ENCODE measurements at places on chromosomes 7 and 10.
A peak's percentile ranks its signal among the peaks of the same experiment; 100 is the strongest.

GRCh38 chr7:94253686-94254085 lies 141.0 kb upstream of the COL1A2 start:
- no peak for DNase-seq

- no peak for DNase-seq
Measured at GRCh38 chr7:48741545-48741944, 182.8 kb upstream of the CDC14C start.

DNA sequence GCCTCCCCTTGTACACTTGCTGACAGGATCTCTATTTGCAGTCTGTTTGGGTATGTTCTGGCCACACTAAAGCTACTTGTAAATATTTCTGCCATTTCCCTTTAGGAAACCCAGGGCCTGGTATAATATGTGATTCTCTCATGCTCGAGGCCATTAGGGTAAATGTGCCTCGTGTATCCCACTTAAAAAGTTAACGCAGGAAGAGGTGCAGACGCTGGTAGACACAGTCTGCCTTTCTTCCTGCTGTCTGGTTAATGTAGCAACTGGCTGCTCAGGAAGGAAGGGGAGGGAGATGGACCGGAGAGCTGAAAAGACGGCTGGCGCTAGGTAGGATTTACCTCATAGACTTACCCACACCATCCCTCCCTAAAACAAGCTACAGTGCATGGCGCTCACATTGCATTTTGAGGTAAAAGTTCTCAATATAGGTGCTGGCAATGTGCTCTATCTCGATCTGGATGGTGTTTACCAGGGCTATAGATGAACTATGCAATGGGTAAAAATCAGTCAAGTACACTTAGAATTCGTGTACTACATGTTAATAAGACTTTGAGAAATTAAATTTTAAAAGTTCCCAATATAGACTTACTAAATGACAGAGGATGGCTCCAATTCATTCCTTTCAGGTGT lies 125.9 kb downstream of the JAZF1 start:
- no peak for DNase-seq

GRCh38 chr10:2401459-2401858 lies 664.1 kb upstream of the ADARB2 start:
- DNase-seq, result no peak

DNA sequence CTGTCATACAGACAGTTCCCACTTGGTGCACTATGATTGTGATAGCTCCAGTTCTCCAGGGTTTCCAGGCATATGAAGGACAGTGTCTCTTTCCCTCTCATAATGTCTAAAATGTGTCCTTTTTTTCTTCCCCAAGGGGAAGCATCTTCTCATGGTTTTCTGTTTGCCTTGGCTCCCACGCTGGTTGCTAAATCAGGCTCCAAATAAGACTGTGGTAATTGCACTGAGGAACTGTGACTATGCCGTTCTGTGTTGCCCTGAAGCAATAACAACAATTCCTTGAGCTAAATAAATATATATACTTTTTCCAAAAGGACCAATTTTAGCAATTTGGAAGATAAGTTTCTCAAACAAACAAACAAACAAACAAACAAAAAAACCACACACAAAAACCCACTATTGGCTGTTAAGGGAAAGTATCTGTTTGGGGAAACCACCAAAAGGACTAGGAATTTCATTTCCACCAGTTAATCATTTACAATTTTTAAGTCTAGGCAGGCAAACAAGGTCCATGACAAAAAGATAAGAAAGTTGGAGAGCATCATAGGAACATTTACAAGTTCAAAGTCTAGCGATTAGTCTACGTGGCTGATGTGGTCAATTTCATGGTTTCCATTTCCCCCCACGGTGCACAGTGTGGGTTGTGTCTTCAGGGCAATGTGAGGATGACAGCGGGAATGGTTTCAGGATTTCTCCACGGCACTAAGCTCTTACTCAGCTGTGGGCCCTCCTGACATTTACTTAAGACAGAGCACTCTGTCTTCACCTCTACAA lies 62.4 kb downstream of the THNSL1 start:
- DNase-seq, result no peak

DNA sequence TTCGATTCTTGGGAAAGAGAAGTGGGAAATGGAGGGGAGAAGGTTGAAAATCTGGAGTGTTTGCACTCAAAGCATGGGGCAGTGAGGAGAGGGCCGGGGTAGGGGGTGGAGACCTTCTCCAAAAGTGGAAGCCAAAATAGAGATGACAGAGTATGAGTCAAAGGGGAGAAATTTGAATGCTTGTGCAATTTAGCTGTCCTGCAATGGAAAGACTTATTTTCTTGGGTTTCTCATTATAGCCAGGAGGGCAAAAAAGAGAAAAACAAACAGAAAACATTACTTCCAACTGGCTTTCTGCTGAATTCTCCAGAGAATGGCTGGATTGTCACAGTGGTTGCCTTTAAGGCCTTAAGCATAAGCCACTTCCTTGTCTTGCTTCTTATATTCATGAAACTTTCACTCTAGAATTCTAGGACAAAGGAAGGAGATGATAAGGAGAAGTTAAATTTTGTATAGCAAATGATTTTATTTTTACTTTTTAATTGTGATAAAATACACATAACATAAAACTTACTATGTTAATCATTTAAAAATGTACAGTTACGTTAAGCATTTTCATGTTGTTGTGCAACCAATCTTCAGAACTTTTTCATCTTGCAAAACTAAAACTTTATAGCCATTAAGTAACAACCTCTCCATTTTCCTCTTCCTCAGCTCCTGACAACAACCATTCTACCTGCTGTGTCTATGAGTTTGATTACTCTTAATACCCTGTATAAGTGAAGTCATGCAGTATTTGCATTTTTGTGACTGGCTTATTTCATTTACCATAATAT lies 100.2 kb downstream of the GPR85 start:
- DNase-seq, result no peak

DNA sequence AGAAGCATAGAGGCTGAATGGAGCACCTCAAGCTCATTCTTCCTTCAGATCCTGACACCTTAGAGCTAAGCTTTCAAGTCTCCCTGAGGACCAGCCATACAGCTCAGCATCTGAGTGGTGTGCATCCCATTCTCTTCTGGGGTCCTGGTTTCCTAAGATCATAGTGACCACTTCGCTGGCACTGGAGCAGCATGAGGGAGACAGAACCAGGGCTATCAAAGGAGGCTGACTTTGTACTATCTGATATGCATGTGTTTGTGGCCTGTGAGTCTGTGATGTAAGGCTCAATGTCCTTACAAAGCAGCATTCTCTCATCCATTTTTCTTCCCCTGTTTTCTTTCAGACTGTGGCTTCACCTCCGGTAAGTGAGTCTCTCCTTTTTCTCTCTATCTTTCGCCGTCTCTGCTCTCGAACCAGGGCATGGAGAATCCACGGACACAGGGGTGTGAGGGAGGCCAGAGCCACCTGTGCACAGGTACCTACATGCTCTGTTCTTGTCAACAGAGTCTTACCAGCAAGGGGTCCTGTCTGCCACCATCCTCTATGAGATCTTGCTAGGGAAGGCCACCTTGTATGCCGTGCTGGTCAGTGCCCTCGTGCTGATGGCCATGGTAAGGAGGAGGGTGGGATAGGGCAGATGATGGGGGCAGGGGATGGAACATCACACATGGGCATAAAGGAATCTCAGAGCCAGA lies 31.0 kb downstream of the PRSS2 start:
- no peak for DNase-seq

DNA sequence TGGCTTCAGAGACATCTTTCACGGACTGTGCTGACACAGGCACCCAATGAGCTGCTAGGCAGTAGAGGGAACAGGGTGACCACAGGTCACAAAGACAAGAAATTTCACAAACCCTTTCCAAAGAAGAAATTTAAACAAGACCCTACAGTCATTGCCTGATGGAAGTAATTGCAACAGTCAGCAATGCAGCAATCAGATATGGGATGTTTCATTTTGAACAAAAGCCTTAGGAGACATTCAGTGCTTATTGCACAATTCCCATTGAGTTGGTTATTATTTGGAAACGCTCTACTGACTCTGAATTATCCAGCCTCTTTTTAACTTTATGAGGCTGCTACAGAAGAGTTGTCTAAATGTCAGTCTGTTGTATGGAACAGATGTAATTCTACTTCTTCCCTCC lies 85.5 kb downstream of the ETV1 start:
- DNase-seq, result peak; percentile 9

DNA sequence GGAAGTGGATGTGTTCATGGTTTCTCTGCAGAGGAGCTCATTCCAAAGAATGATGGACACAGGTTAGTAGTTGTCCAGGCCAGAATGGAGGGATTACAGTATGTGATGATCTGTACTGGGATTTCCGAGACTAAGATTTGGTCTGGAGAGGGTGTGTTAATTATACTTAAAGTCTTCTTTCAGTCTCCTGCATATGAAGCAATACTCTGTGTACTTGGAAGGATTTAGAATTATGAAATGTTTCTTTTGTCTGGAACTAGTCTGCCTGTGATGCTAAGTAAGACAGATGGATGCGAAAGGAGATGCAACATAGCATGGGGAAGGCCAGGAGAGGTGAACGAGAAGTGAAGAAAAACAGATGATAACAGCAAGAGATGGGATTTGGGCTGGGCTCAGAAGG lies 305.1 kb upstream of the LYZL1 start:
- DNase-seq, result no peak

DNA sequence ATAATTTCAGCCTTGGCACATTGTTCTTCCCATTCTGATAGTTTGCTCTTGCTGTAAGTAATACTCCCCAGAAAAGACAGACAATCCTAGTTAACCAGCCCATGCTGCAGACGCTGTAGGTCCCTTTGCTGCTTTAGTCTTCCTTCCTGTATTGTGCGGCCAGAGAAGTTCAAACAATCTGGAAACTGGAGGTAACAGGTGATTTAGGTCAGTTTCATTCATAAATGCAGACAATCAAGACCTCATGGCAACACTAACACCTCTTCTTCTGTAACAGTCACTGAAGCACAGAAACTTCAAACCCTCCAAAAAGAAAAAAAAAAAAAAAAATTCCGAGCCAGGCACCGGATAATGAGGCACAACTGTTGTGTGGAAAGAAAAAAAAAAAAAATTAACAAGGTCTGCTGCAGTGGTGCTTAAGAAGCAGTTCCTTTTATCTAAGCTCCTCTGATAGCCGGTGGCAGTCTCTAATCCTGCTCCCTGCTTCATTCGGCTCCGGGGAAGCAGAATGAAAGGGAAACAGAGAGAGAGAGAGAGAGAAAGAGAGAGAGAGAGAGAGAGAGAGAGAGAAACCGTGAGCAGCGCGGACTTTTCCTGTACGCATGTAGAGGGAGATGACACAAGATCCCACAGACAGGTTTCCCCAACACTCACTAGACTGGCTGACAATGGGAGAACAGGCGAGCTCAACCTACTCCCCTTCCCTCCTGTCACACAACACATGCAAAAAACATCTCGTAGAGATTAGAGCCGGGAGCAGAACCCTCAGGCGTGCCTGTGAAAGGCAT lies at the start of gene SEMA3A:
SEMA3A (minus strand) TSS at position 306 of the 788 bp plus-strand sequence; CDS start at position 103, 203 bp downstream.
- peak; percentile 8 for DNase-seq

- no peak for DNase-seq
Measured at GRCh38 chr7:126569402-126569801, 683.3 kb downstream of the GRM8 start.

GRCh38 chr7:151059367-151060112 lies at the start of gene SLC4A2:
Gene SLC4A2 (plus strand): TSS chr7:151059589. CDS start chr7:151061988, 2,399 bp downstream.
- DNase-seq, result peak; percentile 81

DNA sequence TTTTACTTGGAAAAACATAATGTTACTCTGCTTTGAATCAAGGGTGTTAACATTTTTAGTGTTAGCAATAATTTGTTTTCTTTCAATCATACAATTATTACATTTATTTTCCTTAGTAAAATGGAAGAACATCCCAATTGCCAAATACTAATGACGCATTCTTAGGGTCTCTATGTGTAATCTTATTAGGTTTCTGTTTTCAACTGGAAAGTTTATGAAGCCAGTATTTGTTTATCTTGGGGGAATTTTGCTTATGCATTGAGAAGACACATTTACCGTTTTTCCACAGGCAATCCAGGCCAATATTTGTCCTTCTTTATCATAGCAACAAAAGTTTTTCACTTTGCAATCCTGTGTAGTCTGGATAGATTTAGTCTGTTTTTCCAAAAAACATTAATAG lies 134.5 kb downstream of the CPED1 start:
- no peak for DNase-seq

GRCh38 chr10:89981891-89982290 lies 280.5 kb downstream of the KIF20B start:
- DNase-seq, result no peak

- DNase-seq, result no peak
Measured at GRCh38 chr7:135121868-135122267, 26.0 kb upstream of the TMEM140 start.

DNA sequence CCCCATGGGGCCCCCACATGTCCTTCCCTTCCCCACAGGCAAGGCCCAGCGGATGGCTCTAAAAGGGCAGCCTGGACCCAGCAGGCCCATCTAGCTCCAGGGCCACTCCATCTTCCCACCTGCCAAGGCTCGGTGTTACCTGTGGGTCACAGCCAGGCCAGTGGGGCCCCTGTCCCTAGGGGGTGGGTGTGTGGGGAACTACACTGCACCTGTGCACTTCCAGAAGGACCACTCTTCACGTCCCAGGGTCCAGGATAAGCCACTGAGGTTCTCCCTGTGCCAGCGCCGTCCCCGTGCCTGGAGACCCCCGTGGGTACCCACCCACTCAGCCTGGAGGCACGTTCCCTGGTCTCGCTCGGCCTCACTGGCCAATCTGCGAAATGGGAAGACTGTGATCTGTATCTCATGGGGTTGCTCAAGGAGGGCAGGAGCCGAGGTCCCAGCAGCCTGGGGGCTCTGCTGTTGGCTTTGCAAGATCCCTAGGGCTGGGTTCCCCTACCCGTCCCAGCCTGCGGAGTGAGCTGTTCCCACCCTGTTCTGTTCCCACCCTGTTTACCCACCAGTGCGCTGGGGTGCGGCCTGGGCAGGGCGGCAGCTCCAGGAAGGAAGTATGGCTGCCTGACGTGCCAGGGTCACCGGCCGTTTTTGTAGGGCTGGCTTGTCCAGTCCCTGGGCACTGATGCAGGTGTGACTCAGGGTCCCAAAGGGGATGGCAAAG lies 4.6 kb downstream of the PWWP2B start:
- DNase-seq, result no peak

DNA sequence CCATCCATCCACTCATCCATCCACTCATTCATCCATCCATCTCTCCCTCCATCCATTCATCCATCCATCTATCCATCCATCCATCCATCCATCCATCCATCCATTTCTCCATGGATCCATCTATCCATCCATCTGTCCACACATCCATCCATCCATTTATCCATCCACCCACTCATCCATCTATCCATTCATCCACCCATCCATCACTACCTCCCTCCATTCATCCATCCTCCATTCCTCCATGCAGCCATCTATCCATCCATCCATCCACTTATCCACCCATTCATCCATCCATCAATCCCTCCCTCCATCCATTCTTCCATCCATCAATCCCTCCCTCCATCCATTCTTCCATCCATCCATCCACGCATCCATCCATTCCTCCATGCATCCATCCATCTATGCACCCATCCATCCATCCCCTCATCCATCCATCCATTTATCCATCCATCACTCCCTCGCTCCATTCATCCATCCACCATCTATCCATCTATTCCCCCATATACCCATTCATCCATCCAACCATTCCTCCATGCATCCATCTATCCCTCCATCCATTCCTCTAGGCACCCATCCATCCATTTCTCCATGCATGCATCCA lies 21.1 kb downstream of the ELN start:
- DNase-seq, result no peak

Data from hematopoietic multipotent progenitor cell treated with erythropoietin and hydrocortisone succinate and interleukin-3 and kit ligand, for 6 days (in vitro differentiated cells).